ENCODE measurements at places on chromosomes 11 and 22. TPM values are rescaled to one million over a fixed set of nuclear protein-coding genes. Genes with fewer than 3 reads are reported as not detected.

VSIG10L2 gene
- not detected for polyA plus RNA-seq

- DNase-seq: no peak
Measured at GRCh38 chr11:23490557-23491235, 630.4 kb upstream of the CCDC179 start.

GGT1 gene
- 10.1 TPM for polyA plus RNA-seq

TECTA gene
- 2.4 TPM for polyA plus RNA-seq

FOLR3 gene
- polyA plus RNA-seq: 3.2 TPM

GRCh38 chr22:43377896-43378704 lies 33.7 kb upstream of the MPPED1 start:
- no peak for DNase-seq

- no peak for DNase-seq
Measured at GRCh38 chr11:118998388-118998717, 415 bp downstream of the CENATAC start.
